NCI-H2081 (cell line): ENCODE measurements at places on chromosomes 1 and 21.

GRCh38 chr1:181061891-181062835, 26.3 kb upstream of the IER5 start:
- no peak for DNase-seq

GRCh38 chr1:30514945-30515344, 208.4 kb downstream of the MATN1 start:
- no peak for DNase-seq

GRCh38 chr1:111504097-111504496, 664 bp upstream of the ADORA3 start:
- no peak for DNase-seq

GRCh38 chr1:161244888-161245287, 6.9 kb upstream of the NR1I3 start:
- no peak for DNase-seq

GRCh38 chr1:161933592-161934588, 89.8 kb downstream of the OLFML2B start:
- no peak for DNase-seq

DNA sequence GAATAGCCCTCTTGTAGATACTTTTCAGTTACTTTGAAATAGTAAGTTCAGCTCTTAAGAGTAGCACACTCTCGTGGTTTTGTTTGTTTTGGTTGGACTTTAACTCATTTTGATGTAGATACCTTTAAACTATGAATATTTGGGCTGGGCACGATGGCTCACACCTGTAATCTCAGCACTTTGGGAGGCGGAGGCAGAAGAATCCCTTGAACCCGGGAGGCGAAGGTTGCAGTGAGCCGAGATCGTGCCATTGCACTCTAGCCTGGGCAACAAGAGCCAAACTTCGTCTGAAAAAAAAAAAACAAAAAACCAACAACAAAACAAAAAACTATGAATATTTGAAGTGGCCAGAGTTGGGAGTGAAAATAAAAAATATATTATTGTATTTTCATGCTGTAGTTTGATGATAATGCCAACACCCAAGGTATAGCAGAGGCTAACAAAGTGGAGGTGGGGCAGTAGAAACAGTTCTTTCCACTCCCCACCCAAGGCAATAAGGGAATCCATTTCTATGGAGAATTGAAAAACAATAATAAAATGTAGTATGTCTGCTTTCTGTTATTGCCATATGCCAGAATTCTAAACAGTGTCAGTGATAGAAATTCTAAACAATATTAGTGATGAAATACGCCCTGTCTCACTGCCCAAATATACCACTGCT, 1.7 kb downstream of the ZNF326 start:
- no peak for DNase-seq

GRCh38 chr21:42423197-42423675, 19.5 kb downstream of the UBASH3A start:
- no peak for DNase-seq

GRCh38 chr1:26907071-26907917, 6.5 kb downstream of the NR0B2 start:
- DNase-seq, result no peak

GRCh38 chr1:40032240-40032891, 8.2 kb upstream of the CAP1 start:
- DNase-seq, result peak; percentile 21

GRCh38 chr1:24348196-24348595, 29.0 kb downstream of the GRHL3 start:
- no peak for DNase-seq

GRCh38 chr1:56617141-56617540, 28.0 kb upstream of the PRKAA2 start:
- DNase-seq, result no peak

GRCh38 chr1:53905509-53905908, 11.5 kb downstream of the DIO1 start:
- no peak for DNase-seq

- no peak for DNase-seq
These were observed 29.0 kb downstream of the ACP6 start for GRCh38 chr1:147641291-147641690.

- no peak for DNase-seq
These were observed 293.8 kb downstream of the NCAM2 start for GRCh38 chr21:21291883-21292569.

GRCh38 chr21:45306832-45307571, 19.3 kb upstream of the POFUT2 start:
- no peak for DNase-seq
